GM23248 (cell line): ENCODE measurements at places on chromosomes 6 and 20. TPM values are rescaled to one million over a fixed set of nuclear protein-coding genes. Genes with fewer than 3 reads are reported as not detected.

DNA sequence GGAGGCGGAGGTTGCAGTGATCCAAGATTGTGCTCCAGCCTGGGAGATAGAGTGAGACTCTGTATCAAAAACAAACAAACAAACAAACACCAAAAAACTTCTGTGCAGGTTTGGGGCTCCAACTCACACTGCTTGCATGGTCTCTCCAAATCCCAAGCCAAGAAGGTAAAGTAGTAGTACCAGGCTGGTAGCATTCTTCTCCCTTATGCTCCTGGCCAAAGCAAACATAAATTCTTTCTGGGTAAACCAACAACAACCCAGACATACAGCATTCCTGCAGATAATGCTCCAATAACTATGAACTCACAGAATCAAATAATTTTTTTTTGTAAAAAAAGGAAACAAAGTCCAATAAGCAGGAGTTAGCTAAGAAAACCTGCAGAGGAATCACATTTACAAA, 57.8 kb upstream of the KLHL31 start:
- no peak overlapping the region for H3K27ac ChIP-seq
- H3K4me3 ChIP-seq, result no peak overlapping the region
- H3K4me1 ChIP-seq, result peaks cover 9% of the 10 kb centered on the region
- H3K27me3 ChIP-seq, result no peaks in the 10 kb centered on the region

DNA sequence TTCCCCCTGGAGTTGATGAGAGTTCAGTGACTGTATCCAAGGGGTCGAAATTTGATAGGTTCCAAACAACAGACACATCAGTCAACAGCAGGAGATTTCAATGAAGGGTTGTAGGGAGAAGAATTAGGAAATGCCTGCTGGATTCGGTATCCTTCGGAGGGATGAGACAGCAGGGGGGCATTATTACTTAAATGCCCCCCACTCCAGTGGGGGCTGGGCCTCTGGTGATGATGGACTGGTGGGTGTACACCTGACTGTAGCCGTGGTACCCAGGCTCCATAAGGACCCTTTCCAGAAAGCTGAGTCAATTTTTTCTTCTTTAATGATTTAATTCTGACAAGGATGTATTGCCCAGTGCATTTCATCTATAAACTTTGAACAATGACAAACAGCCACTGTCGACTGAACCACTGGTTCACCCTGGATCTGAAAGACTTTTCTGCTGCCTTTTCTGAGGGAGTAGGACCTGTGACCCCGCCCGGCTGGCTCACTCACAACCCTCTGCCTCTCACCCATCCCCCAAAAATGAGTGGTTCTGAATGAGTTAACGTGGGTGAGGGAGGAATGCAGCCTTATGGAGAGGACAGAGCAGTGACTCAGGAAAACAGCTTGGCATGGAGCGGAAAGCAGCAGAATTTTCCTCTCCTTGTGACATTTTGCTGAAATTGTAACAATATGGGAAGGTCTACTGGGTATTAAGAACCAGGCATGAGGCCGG, 41.0 kb downstream of the ZMYND8 start:
- peak overlapping the region; percentile 30 for H3K4me3 ChIP-seq
- peak overlapping the region; percentile 98 for H3K27ac ChIP-seq
- DNase-seq, result peak; percentile 97
- H3K4me1 ChIP-seq, result peaks cover 56% of the 10 kb centered on the region
- H3K36me3 ChIP-seq, result no peaks in the 10 kb centered on the region

- H3K4me3 ChIP-seq, result no peak overlapping the region
- no peak for DNase-seq
- no peaks in the 10 kb centered on the region for H3K4me1 ChIP-seq
- H3K27me3 ChIP-seq, result no peaks in the 10 kb centered on the region
- H3K36me3 ChIP-seq, result no peaks in the 10 kb centered on the region
Measured at GRCh38 chr6:108383981-108384380, 89.1 kb downstream of the AFG1L start.

SOX18 gene
- not detected in 2 replicates for total RNA-seq

DNA sequence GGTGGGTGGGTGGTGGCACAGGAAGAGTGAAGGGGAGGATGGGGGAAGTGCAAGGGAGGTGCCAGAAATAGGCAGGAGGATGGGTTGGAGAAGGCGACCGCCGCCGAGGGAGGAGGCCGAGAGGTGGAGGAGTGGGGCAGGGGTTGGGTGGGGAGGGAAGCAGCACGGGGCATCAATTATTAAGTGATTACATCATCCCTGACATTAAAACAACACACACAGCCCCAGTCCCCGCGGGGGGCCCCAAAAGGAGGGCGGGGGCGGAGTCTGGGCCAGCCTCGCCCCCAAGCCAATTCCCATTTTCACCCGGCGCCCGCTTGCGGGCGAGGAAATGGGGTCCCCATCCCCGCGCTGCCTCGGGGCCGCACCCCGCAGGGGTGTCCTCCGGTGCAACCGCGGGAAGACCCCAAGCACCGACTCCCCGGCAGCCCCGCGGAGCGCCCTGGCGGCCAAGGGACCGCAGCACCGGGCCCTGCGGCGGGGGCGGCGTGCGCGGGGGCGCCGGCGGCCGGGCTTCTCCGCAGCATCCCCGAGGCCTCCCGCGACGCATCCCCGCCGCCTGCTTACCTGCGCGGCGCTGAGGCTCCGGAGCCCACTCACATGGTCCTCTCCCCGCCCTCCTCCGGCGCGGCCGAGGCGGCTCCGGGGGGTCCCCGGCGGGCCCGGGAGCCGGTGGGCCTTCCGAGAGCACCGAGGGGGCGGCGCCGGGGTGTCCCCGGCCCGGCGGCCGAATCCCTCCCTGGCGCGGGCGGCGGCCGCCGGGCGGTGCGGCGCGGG, 663 bp downstream of the FYN start:
- no peaks in the 10 kb centered on the region for H3K36me3 ChIP-seq
- H3K27me3 ChIP-seq, result no peaks in the 10 kb centered on the region
- peaks cover 36% of the 10 kb centered on the region for H3K4me1 ChIP-seq
- peak; percentile 67 for DNase-seq

- no peak overlapping the region for H3K4me3 ChIP-seq
- H3K4me1 ChIP-seq, result peaks cover 19% of the 10 kb centered on the region
- no peaks in the 10 kb centered on the region for H3K27me3 ChIP-seq
- no peak for DNase-seq
Measured at GRCh38 chr20:35756404-35756803, 14.3 kb upstream of the RBM39 start.

MYLK4 gene
- 0.43 and 0.51 TPM in 2 replicates for total RNA-seq

DNA sequence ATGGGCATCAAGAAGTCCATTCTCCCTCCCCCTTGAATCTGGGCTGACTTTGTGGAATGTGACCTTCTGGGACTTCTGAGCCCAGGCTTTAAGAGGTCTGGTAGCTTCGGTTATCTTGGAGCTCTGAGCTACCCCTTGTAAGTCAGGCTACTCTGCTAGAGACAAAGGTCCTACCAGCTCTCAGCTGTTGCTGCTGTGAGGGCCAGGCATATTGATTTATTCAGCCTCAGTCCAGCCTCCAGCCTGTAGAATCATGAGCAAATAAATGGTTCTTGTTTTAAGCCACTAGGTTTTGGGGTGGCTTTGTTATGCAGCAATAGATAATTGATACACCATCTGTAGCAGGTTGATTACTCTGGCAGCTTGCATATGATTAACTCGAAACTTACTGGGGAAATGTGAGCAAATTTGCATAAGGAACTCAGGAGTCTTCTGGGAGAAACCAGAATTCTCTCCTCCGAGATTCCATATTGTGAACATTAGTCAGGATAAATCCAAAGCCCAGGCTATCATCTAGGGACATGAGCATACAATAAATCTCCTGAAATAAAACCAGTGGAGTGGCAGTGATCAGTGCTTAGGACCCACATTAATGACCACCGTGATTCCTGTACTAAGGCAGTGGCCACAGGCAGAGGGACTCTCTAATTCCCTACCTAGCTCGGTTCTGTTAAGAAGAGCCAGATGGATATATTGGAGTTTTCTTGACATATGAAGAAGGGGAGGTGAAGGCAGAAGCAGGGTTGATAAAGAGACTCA, 336.1 kb downstream of the CDC5L start:
- no peak overlapping the region for H3K27ac ChIP-seq
- no peaks in the 10 kb centered on the region for H3K4me1 ChIP-seq
- no peak overlapping the region for H3K4me3 ChIP-seq
- no peaks in the 10 kb centered on the region for H3K27me3 ChIP-seq
- H3K36me3 ChIP-seq, result no peaks in the 10 kb centered on the region
- DNase-seq, result no peak

GRCh38 chr20:25304025-25304549, 56.2 kb downstream of the PYGB start:
- H3K27ac ChIP-seq, result no peak overlapping the region
- no peak overlapping the region for H3K4me3 ChIP-seq
- H3K27me3 ChIP-seq, result no peaks in the 10 kb centered on the region
- 0 out of 2 replicates have a peak, but pooled peaks cover 5% of the 10 kb centered on the region for H3K36me3 ChIP-seq
- DNase-seq, result no peak
- H3K4me1 ChIP-seq, result peaks cover 6% of the 10 kb centered on the region

- no peaks in the 10 kb centered on the region for H3K36me3 ChIP-seq
- no peak overlapping the region for H3K27ac ChIP-seq
- H3K27me3 ChIP-seq, result no peaks in the 10 kb centered on the region
- no peak overlapping the region for H3K4me3 ChIP-seq
Measured at GRCh38 chr6:156703719-156704118, 73.5 kb upstream of the ARID1B start.

BMP7 gene
- total RNA-seq, result not detected in 2 replicates

DNA sequence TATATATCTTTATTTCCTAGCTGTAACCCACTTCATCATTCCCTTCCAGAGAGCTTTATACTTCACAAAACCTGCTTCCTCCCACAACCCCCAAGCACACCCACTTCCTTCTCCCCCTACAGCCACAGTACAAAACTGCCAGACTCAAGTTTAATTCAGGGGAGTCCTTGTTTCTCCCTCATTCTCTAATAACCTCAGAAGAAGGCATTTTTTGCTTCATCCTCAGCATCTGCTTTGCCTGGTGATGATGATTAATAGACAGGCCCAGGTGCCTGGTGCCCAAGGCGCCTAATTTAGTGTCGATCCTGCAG, 414.3 kb downstream of the KIF16B start:
- DNase-seq, result no peak
- H3K27me3 ChIP-seq, result no peaks in the 10 kb centered on the region

DNA sequence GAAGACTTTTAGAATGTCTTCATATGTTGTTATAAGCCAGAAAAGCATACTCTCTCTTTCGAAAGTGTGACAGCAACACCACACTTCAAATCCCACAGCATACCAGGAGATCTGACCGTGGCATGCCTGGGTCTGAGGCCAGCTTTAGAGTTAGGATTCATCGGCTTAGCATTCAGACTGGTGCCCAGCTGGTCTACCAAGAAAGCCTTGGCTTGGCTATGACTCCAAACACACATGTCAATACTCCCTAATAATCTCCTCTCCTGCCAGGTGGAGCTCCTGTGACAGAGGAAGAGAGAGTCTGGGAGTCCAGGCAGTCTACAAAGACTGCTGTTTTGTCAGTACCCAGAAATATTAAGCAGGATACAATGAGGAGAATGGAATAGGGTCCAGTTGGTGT, 77.1 kb upstream of the MAN1A1 start:
- H3K27ac ChIP-seq, result no peak overlapping the region
- H3K27me3 ChIP-seq, result no peaks in the 10 kb centered on the region
- peak; percentile 76 for DNase-seq
- no peaks in the 10 kb centered on the region for H3K4me1 ChIP-seq
- no peaks in the 10 kb centered on the region for H3K36me3 ChIP-seq

WFDC2 gene
- not detected in 2 replicates for total RNA-seq

- no peak overlapping the region for H3K4me3 ChIP-seq
- H3K27me3 ChIP-seq, result no peaks in the 10 kb centered on the region
- H3K4me1 ChIP-seq, result peaks cover 64% of the 10 kb centered on the region
Measured at GRCh38 chr6:7150381-7151064, 42.8 kb downstream of the RREB1 start.

- no peak overlapping the region for H3K27ac ChIP-seq
- DNase-seq, result no peak
- H3K36me3 ChIP-seq, result no peaks in the 10 kb centered on the region
- 0 out of 2 replicates have a peak, but pooled peaks cover 4% of the 10 kb centered on the region for H3K4me1 ChIP-seq
Measured at GRCh38 chr6:137305691-137306090, 86.5 kb upstream of the IFNGR1 start.

DNA sequence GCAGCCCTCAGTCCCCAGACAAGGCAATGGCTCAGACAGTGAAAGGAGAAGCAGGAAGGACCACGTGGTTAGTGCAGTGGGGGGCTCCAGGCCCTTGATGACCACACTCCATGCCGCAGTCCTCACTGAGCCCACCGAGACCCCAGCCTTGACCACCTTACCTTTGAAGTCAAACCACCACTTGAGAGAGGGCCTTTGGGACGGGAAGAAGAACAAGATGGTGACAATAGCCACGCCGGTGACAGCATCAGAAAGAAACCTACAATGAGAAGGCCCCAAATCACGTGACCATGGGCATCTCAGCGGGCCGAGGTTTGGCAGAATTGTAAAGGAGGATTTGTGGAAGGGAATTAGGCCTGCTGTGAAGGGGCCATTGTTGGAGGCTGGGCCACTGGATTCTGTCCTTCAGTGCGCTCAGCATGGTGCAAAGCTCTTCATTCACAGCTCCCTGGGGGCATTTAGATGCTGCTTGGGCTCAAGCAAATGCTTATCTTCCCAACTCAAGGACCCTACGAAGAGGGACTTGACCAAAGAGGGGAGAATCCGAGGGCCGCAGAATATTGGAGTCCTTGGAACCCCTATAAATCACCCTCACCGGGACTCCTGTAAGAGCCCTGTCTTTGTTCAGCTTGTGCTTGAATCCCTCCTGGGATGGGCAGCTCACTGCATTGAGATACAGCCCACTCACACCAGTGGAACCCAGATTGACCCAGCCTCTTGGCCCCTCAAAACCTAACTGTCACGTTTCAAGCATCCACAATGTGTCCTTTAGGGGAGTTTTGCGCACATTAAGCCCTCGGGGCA, 33.2 kb upstream of the OCSTAMP start:
- no peaks in the 10 kb centered on the region for H3K36me3 ChIP-seq
- H3K27ac ChIP-seq, result no peak overlapping the region
- no peak overlapping the region for H3K4me3 ChIP-seq
- H3K27me3 ChIP-seq, result no peaks in the 10 kb centered on the region
- DNase-seq, result no peak
- no peaks in the 10 kb centered on the region for H3K4me1 ChIP-seq

E2F1 gene
- total RNA-seq, result 9.0 and 12.9 TPM in 2 replicates

GRCh38 chr6:34516391-34517324, 39.5 kb downstream of the SPDEF start:
- no peaks in the 10 kb centered on the region for H3K36me3 ChIP-seq
- H3K4me1 ChIP-seq, result no peaks in the 10 kb centered on the region
- DNase-seq, result no peak
- H3K27me3 ChIP-seq, result peaks cover 5% of the 10 kb centered on the region
- H3K4me3 ChIP-seq, result no peak overlapping the region

DNA sequence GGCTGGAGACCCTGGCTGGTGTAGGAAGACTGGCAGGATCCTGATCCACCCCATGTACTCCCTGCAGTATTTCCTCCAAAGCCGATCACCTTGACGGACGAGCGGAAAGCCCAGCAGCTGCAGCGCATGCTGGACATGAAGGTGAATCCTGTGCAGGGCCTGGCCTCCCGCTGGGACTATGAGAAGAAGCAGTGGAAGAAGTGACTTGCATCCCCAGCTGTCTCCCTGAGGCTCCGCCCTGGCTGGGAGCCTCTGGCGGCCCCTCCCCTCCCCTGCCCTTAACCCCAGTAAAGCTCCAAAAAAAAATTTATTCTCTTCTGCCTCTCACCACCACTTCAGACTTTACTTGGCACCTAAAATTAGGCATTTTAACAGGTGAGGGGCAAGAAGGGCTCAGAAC, 7.0 kb downstream of the COX4I2 start:
- H3K4me3 ChIP-seq, result no peak overlapping the region
- H3K4me1 ChIP-seq, result no peaks in the 10 kb centered on the region
- peak; percentile 17 for DNase-seq
- no peak overlapping the region for H3K27ac ChIP-seq
- H3K36me3 ChIP-seq, result no peaks in the 10 kb centered on the region
